Common myeloid progenitor, CD34-positive (primary cell): ENCODE measurements at places on chromosomes 1 and 21.

DNA sequence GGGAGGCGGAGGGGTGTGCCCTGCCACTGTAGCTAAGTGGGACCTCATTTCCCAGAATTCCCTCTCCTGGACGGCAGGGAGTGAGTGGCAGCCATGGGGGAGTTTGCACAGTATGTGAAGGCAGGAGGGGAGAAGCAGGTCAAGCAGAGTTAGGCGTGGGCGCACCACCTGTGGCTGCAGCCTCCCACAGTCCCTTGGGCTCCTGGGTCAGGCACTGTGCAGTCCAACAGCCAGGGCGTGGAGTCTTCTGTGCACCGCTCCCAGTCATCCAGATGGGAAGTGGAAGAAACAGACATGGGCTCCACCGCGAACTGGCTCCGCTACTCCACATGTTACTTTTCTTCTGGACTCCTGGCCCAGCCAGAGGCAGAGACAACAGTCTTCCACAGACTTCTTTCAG lies 85.4 kb upstream of the TIAM1 start:
- DNase-seq: no peak

DNA sequence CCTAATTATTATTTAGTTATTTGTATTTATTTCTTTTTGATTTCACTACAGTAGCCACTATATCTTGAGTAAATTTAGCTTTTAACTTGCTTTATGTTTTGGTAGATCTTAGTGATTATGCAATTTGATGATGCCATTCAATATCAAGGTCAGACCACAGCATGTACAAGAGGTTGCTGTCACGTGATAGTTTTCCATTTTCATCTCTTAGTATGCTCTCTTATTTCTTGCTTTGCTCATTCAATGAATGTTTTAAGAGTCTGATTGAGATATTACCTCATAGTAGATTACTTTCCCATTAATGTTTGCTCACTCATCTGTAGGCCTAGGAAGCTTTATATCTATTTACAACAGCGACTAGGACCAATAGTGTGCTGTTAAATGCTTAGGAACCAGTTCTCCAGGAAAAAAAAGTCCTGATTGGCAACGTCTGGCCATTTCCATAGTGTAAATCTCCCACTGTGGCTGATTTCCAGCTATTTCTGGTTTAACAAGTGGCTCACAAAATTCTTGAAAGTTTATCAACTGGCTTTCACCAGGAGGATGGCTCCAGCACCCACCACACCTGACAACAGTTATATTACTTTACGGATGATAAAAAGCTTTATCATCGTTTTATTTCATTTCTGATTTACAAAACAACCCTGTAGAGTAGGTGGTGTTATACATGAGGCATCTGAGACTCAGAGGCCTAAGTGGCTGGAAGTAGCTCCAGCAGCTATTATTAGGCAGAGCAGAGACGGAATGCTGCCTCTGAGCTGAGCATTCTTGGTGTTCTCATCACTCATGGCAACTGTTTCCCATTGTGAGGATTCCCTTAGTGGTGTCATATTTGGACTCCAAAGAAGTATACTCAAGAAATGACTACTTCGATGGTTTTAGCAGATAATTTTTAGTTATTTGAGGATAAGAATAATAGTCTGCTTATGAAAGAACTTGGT lies 235.2 kb downstream of the DISC1 start:
- DNase-seq: no peak

DNA sequence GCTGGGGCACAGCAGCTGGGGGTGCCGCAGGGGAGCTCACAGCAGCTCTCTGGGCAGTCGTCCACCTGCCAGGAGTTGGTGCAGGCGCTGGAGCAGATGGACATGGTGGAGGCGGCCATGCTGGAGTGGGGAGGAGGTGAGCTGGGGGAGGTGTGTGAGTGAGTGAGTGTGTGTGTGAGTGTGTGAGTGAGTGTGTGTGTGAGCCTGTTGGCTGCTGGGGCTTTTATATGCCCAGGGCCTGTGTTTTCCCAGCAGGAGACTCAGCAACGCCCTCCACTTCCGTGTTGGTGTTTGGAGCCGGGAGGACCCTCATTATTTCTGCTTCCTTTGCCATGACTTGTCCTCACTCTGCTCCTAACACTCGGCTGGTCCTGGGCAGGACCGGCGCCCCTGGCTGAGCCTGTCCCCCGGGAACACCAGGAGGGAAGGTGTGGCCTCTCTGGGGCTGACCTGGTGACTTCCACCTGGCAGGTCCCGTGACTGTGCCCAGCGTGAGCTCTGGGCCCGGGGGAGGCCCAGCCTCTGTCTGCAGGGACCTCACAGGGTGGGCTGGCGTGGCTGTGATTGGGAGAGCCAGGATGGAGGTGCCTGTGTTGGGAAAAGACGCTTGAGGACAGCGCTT lies at the start of gene KRTAP10-2:
TSS of gene KRTAP10-2 (minus strand) at position 166 of the 622 bp plus-strand sequence. CDS start at position 119, 47 bp downstream.
- DNase-seq: no peak

DNA sequence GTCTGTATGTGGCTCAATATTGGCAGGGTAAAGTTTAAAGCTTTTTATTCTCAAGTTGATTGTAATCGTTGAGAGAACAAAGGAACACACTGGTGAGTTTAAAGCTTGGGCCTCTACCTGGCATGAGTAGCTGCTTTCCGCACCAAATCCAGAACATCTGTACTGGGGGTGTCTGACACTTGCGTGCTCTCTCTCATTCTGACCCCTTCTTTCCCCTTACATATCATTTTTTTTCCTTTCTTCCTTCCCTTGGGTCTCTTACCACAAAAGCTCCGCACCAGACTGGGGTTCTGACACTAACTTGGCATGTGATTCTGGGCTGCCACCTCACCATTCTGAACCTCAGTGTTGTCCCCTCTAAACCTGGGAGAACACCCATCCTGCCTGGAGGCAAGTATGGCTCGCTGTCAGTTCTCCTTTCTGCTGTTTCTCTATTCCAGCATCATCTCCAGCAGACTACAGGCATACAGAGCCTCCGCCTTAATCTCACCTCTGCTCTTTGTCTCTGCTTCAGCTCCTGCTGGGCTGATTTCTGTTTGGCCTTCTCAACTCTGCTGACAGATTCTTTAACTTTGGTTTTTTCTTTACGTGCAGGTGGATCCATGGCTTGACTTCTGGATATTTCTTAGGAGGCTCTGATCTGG lies 859 bp upstream of the ERMAP start:
- DNase-seq: peak; percentile 42

DNA sequence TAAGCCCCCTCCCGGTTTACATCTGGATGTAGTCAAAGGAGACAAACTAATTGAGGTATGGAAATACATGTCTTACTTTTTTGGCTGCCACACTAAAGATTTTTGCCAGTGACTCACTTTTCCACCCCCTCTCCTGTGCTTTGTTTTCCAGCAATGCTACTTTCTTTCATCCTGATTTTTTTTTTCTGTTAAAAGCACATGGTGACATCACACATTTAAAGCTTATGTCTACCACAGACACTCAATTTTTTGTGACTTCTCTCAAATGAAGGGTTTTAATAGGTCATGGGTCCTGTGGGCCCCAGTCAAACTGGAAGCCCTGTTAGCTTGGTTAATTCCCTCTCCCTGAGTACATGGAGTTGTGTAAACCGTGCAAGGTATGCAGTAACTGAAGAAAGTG lies 2.2 kb downstream of the PPP1R8 start:
- DNase-seq: no peak

- no peak for DNase-seq
These were observed 37.3 kb downstream of the C1orf21 start for GRCh38 chr1:184424157-184424556.

- no peak for DNase-seq
These were observed 25.1 kb upstream of the RWDD3 start for GRCh38 chr1:95208876-95209275.

DNA sequence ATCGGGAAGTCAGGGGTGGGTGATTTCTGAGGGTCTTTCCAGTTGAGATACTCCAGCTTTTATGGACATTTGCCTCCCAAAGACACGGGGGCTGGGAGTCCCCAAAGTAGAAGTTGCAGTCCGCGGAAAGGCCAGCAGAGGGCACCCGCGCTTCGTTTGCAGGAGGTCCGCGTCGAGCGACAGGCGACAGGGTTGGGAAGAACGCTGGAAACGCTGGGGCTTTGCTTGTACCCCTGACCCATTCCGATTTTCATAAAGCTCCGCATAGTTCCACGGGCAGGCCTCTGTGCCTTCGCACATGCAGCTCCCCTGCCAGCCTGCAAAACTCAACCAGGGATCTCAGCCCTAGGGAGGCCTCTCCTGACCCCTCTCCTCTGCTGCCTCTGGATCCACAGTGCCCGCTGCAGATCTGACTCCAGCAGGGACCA lies 44.2 kb upstream of the LAPTM5 start:
- DNase-seq: peak; percentile 63

- no peak for DNase-seq
These were observed 127.9 kb upstream of the SLC45A1 start for GRCh38 chr1:8189931-8190483.

DNA sequence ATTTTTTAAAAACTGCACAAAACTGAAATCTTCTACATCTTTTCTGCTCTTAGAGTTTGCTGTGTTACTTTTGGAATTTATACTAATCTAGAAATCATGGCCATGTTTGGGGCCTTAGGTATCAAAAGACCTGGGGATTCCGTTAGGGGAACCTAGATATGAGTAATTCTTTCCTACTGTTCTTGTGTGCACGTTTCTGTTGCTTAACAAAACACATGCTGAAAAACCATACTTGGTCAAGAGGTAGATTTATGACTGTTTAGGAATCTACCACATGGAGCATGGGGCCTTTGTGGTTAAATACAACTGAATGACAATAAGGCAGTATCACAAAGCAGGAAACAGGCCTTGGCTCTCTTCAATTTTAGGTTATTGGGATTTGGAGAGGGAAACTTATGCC lies 291.9 kb upstream of the USP25 start:
- peak; percentile 96 for DNase-seq

DNA sequence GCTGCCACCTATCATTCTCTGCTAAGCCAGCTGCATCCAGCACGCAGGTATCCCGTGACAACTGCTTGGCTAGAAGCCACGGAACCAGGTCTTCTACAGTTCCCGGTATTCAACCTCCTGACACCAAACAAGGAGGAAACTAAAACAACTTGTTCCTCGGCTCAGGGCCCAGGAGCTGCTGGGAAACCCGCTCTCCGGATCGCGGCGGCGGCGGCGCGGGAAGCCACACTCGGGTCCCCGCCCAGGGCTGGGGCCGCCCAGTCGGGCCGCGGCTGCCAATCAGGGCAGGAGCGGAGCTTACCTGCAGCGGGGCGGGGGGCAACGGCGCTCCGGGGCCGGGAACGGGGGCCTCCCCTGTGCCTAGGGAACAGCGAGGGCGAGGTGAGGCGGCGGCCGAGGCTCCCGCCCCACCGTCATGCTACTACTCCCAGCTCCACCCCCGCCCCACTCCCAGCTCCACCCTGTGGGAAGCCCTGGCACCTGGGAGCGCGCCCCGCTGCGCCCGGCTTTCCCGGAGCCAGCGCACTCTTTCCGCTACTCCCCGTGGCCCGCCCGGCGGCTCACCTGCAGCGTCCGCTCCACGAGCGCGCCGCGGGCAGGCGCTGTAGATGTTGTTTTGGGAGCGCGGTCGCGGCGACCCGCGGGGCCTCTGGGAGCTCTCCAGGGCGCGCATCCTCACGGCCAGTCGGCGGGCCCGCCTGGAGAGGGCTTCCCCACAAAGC lies 12.1 kb downstream of the IL24 start:
- no peak for DNase-seq

GRCh38 chr1:55828044-55828443 lies 612.9 kb upstream of the USP24 start:
- DNase-seq: no peak

DNA sequence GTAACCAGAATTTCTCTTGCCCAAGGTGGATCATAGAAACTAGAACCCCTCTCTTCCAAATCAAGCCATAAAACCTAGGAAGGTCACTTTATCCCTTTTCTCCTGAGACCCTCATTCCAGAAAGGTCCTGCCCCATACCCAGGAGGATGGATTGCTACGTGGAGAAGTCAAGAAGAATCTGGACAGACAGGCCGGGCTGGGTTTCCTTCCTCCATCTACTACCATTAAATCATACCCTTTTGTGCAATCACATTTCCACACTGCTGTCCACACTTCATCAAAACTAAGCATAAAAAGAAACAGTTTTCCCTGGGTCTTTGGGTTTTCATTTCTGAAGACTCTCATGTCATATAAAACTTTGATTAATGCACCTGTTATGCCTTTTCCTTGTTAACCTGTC lies 65.4 kb downstream of the C21orf91 start:
- no peak for DNase-seq

DNA sequence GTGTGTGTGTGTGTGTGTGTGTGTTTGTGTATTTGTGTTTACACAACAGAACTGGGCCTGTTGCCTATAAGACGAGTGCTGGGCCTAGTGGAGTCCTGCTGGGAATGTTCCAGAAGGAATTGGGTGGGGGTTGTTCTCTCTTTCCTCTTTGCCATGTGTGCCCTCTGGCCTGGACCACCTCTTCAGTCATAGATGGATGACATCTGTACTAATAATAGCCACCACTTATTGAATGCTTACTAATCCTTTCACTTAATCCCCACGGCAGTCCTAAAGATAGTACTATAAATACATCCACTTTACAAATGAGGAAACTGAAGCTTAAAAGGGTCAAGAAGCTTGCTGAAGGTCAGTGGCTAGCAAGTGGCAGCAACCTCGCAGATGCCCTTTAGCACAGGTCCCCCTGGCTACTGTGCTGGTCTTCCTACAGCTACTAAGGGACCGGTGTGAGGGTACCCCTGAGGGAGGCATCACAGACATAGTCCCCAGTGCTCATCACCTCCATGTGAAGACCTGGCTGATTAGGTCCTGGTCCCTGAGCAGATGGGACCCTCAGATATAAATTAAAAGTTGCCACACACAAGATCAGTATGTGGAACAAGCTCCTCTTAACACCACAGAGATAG lies 55.2 kb upstream of the KIF1B start:
- no peak for DNase-seq

DNA sequence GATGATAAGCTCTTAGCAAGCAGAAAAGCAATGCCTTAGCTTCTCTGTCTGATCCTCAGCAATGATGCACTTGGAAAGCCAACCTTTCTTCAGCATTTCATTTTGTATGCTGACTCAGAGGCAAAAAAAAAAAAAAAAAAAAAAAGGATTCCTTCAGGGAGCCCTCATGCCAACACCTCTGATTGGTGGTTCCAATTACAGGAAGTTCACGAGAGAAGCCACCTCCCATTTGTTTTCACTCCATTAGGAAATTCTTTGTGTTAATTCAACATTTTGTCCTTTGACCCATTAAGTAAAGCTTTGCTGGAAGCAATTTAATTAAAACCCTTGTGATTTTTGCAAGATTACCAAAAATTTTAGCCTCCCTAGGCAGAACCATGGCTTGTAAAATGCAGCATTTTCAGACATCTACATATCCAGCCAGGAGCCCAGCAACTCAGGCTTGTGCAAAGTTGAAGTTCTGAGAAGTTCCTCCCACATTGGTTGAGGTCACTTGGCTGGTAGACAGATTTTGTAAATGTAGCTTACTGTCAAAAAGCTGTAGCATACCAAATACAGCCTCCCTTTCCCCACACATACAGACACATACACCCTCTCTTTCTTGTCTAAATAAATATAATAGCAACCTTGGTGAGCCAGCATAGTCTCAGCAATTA lies 27.1 kb upstream of the VTCN1 start:
- no peak for DNase-seq
